ENCODE measurements at places on chromosomes 2 and 18.

- DNase-seq: no peak
Observed at GRCh38 chr18:68417166-68417799, 297.6 kb downstream of the TMX3 start.

GRCh38 chr2:197672371-197672893 lies 3.0 kb downstream of the RFTN2 start:
- DNase-seq: no peak

DNA sequence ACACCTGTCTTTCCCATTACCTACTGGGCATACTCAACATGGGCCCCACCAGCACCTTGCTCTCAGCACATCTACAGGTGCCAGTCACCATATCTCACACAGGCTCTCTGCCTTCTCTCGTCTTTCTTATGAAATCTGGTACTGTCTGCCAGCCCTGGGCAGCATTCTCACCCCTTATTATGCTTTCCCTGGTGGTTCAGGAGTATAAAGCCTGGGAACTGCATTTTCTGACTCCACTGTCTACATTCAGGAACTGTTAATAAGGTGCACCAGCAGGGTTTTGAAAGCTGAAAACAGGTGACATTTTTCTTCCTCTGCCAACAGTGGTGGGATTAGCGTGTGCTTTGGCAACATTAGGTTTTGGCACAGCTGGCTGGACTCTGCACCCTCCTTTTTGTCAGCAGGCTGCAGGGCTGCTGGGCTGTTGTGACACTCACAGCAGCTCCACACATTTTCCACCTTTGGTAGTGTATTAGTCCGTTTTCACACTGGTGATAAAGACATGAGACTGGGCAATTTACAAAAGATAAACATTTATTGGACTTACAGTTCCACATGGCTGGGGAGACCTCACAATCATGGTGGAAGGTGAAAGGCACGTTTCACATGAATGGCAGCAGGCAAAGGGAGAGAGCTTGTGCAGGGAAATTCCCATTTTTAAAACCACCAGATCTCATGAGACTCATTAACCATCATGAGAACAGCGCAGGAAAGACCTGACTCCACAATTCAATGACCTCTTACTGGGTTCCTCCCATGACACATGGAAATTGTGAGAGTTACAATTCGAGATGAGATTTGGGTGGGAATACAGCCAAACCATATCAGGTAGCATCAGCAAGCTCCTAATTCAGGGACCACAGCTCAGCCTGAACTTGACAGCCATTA lies 343.1 kb upstream of the LYPD1 start:
- DNase-seq: no peak

- DNase-seq: no peak
Observed at GRCh38 chr2:60858897-60859311, 22.5 kb upstream of the REL start.

DNA sequence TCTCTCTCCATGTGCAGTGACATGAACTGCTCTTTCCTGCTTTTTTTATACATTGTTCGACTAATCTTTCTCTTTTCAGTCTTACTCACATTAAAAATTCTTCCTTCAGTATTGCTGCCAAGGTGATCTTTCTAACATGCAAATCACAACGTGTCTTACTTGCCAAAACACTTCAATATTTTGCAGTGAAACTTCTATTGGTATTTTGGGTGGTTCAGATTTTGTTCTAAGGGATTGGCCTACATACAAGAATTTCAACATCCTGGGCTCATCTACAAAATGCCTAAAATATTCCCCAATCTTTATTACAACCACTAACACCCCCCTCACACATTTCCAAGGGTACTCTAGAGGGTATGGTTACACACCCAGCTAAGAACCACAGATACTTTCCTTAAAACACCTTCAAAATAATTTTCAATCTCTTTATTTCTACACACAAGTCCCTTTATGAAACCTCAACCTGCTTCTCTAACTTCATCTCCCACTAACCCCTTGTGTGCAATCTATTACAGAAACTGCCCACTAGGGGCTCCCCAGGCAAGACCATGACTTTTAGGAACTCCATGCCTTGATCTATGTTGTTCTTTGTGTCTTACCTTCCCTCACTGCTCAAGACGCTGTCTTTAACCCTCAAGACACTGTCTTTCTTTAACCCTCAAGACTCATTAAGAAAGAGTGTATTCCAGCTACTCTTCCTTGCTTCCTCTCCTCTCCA lies 50.9 kb downstream of the COL3A1 start:
- no peak for DNase-seq

All from fibroblast of skin of scalp (primary cell).